ENCODE measurements at places on chromosomes 11 and 22.

GRCh38 chr11:45518833-45519535, 146.4 kb downstream of the CHST1 start:
- no peak for DNase-seq

- no peak for DNase-seq
Measured at GRCh38 chr11:35058669-35059434, 80.1 kb upstream of the CD44 start.

DNA sequence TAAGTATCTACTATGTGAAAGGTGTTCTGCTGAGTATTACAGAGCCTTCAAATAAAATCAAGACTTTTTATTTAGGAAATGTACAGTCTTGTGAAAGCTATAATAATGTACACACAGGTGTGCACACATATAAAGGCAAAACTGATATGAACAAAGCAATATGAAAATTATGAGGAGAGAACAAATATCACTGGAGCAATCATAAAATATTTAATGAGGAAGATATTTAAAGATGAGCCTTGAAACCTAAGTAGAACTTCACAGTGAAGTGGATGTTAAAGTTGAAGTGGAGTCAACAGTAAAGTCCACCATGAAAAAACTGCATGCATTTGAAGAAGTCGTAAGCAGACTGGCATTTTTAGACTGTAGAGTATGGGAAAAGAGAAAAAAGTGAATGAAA, 18.5 kb downstream of the OR51F1 start:
- DNase-seq = no peak

DNA sequence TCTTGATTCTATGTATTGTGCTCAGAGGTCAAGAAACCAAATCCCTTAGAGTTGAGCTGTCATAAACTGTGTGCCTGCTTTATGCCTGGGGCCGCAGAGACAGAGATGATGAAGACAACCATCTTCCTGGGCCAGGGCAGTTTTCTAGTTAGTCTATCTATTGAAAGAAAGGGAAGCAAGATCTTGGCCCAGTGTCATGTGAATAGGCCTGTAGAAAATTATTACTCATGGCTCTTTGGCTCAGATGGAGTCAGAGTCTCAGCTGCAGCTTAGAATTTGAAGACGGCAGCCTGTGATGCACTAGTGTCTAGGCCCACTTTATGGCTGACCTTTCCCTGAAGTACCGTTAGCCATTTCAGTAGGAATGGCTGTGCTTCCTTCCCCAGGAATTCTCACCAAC, 112.0 kb downstream of the DBX1 start:
- DNase-seq = no peak

DNA sequence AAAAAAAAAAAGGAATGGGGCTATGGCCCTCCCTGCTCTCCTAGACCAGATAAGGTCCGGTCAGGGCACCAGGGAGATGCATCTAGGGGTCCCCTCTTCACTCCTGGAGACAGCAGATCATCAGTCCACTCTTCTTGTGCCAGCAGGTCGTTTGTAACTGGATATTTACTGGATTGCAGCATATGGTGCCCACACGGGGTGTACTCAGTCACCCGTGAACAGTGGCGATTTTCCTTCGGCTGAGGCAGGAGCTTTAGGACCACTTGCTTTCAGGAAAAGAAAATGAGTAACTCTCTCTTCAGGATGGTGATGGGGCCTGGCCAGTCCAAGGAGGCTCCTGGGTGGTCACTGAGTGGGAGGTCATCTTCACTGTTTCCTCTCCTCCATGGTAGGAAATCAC, 38.3 kb upstream of the RAB1B start:
- DNase-seq = no peak

DNA sequence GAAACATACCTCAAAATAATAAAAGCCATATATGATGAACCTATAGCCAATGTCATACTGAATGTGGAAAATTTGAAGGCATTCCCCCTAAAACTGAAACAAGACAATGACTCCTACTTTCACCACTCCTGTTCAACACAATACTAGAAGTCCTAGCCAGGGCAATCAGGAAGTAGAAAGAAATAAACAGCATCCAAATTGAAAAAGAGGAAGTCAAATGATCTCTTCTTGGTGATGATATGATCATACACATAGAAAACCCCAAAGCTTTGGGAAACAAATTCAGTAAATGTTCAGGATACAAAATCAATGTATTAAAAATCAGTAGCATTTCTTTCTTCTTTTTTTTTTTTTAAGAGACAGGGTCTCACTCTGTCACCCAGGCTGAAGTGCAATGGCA, 109.9 kb downstream of the DLG2 start:
- no peak for DNase-seq

GRCh38 chr11:106420048-106420665, 342.7 kb downstream of the AASDHPPT start:
- no peak for DNase-seq

DNA sequence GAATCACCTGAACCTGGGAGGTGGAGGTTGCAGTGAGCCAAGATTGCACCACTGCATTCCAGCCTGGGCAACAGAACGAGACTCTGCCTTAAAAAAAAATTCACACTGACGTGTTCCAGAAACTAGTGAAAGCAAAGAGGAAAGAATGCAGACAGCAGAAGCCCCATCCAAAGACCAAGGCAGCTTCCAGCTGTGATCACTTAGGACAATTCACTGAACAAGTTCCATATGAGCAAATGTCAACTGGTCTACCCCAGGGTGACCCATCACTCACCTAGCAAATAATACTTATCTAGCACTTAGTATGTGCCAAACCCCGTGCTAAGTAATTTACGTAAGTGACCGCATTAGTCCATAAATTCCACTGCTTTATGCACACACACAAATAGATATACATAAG, 138.9 kb downstream of the LARGE1 start:
- no peak for DNase-seq

GRCh38 chr11:1498262-1498661, 11.7 kb upstream of the MOB2 start:
- DNase-seq = peak; percentile 62

DNA sequence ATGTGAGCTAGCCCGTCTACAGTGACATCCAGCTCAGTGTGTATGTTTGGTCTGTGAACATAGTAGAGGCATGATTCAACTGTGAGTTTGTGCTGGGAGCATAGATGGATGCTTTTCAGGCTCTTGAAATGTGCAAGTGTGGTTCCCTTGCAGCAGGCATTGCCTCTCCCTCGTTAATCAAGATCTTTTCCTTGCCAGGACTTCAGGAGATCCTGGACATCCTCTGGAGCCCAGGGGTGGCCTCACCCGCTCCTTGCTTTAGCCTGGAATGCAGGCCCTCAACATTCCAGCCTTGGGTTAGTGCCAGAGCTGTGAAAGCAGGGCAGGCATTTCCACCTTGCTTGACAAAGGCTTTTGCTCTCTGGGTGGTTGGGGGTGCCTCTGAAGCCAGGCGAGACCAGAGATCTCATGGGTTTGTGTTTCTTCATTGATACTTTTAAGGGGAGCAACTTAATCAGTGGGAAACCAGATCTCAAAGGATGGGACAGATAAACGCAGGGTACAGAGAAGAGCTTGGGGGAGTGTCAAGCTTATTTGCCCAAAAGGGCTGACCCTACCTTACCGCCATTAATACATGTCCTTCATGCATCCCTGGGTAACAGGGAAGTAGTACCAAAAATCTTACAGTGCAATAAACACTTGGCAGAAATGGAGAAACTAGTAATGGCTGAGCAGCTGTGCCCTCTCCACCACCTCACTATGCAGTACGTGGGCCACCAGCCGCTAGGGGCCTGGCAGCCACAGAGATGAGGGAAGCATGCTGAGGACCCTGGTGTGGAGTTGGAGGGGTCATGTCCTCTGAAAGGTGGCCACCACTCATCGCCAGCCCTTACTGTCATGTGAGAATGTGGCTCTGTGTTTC, 72.1 kb downstream of the PTPRJ start:
- peak; percentile 53 for DNase-seq

- DNase-seq = no peak
Measured at GRCh38 chr11:35352077-35352888, 67.1 kb downstream of the SLC1A2 start.

- DNase-seq = no peak
Measured at GRCh38 chr11:123228496-123229163, 33.6 kb upstream of the CLMP start.

GRCh38 chr11:83035070-83035854, 36.4 kb downstream of the RAB30 start:
- no peak for DNase-seq

DNA sequence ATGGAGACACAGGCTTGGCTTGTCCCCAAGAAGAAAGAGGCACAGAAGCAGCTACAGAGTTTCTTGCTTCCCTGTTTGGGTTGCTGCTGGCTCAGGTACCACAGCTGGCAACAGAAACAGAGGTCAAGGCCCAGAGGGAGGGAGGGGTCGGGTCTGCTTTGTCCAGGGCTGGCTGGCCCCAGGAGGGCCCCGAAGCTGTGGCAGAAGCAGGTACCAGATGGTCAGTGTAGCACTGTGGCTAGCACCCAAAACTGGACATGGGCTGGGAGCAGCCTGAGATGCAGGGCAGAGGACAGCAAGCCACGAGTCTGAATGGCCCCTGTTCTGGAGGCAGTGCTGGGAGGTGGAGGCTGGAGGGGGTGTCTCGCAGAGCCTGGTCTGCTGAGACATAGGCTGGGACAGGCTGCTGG, 52.3 kb upstream of the CCDC188 start:
- no peak for DNase-seq

DNA sequence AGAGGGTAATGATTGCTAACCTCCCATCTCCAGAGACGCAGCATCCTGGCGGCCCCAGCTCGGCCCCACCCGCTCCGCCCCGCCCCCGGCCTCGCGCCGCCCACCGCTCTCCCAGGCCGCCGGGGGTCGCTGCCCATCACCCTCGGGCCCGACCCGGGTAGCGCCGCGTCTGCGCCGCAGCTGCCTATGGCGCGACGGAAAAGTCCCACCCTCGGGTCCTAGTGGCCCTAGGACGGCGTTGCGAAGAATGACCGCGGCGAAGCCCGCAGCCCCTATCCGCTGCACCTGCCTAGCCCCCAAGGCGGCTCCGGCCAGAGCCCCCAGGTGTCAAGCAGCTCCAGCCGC, 457 bp downstream of the CPSF7 start:
- DNase-seq = peak; percentile 87

DNA sequence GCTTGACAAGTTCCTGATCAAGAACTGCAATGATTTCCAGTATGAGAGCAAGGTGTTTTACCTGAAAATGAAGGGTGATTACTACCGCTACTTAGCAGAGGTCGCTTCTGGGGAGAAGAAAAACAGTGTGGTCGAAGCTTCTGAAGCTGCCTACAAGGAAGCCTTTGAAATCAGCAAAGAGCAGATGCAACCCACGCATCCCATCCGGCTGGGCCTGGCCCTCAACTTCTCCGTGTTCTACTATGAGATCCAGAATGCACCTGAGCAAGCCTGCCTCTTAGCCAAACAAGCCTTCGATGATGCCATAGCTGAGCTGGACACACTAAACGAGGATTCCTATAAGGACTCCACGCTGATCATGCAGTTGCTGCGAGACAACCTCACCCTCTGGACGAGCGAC, 12.0 kb downstream of the YWHAH start:
- peak; percentile 58 for DNase-seq
